H4 (cell line): ENCODE measurements at places on chromosomes 16 and 17. TPM values are rescaled to one million over a fixed set of nuclear protein-coding genes. Genes with fewer than 3 reads are reported as not detected.

OR3A3 gene
- not detected in 2 replicates for total RNA-seq

TEFM gene
- 9.1 and 19.2 TPM in 2 replicates for total RNA-seq

RNF112 gene
- total RNA-seq: 0.15 and 1.4 TPM in 2 replicates

CBX2 gene
- total RNA-seq: 24.5 and 34.2 TPM in 2 replicates

SNF8 gene
- total RNA-seq: 101 and 191 TPM in 2 replicates

VPS4A gene
- total RNA-seq: 20.9 and 23.2 TPM in 2 replicates

DNA sequence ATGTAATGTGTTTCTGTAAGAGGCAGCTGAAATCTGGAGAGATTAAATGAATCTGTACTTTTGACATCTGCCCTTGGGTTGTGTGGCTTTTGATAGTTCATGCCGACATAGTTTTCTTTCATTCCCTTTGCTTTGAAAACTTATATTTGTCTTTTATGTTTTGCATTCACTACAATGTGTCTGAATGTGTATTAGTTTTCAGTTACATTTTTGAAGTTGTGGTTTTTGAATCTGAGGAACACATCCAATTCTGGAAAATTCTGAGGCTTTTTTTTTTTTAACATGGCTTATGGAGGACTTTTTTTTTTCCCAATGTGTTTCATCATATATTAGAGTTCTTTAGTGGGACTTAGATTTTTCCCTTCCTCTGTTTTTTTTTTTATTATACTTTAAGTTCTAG, 683.7 kb upstream of the SOX9 start:
- DNase-seq: no peak

DNA sequence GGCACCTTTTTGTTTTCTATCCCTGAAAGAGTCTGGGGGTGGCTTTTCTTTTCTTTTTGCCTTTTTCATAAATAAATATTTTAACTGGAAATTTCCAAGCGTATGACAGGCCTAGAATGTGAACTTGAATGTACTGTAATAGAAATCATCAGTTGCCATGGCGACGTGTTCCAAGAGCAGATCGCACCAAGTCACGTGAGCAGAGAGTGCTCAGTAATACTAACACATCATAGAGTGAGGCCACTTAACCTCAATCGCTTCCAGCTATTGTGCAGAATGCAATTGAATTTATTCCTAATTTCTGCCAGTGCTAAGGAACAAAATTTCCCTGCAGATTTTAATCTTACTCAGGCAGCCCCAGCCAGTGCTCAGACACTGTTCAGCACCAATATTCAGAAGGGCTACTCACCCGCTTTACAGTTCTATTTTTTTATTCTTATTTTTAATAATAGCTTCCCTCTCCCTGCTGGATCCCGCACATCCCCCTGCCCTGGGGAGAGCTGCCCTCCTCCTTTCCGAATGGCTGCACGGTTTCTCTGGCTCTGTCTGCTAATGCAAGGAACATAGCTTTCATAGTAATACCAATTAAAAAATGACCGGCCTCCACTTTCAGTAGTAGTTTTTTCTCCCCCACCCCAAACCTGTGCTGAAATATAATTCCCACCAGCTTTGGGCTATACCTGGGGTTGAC, 26.2 kb upstream of the PMFBP1 start:
- DNase-seq: peak; percentile 10

DNA sequence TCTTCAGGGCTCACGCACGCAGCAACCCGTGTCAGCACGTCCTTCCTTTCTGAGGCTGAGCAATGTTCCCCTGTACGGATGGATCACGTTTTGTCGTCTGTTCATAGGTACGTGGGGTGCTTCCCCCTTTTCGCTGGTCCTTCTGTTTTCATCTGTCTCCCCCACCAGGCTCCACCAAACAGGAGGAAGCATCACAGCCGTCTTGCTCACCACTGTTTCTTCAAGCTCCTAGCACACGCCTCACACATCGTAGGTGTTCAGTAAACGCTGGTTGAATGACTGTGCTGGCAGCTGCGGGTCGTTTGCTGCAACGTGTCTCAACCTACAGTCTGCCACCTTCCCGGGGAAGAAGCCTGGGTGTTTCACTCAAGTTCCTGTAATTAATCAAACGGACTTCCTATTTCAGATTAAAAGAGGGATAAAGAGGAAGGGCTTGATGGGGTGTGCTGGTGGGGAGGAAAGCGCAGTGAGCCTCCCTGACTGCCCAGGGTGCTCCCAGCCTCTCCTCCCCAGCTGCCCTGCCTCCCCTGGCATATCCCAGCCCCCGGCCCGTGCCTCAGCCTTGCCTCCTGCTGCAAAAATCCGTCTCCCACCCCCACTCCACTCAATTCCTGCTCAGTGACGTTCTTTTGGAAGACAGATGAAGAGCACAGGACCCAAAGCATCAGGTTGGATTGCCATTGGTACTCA, 76.7 kb upstream of the DOC2B start:
- DNase-seq: no peak

DNA sequence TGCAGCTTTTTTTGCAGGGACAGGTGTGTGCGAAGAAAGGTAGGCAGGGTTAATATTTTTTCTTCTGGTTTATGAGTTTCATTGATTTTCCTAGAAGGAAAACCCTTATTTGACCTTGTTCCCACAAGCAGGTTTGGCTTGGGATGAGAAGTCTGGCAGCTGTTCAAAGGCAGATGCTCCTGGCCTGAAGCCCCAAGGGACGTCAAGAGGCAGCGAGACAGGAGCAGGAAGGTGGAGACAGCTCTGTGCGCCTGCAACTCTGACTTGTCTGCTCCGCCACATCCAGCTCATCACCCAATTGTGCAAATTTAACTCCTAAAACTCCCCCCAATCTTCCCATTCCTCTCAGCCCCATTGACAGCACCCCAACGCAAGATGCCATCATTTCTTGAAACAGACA, 136.8 kb upstream of the XYLT1 start:
- DNase-seq: no peak

- DNase-seq: peak; percentile 97
Observed at GRCh38 chr16:53090591-53091411, 36.0 kb downstream of the CHD9 start.

DNA sequence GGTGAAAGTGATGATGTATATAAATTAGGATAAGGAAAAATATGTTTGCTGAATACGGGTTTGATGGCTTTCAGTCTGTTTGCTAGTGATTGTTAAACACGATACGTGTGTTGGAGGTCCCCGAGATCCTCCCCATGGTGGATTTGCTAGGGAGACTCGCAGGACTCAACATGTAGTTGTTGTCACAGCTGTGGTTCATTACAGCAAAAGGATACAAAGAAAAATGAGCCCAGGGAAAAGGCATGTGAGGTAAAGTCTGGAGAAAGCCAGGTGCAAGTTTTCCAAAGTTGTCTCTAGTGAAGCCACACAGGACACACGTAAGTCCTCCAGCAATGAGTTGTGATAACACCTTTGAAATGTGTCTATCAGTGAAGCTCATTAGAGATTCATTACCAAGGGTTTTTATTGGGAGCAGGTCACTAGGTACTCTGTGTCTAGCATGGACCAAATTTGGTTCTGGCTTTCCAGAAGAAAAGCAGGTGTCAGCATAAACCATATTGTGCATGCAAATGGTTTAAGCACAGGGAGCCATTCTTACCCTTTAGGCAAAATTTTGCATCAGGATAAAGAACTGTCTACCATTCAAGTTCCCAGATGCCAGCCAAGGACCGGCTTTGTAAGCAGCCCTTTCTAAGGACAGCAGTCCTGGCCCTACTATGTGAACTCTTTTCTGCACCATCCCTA, 215.2 kb upstream of the WSCD1 start:
- no peak for DNase-seq

DNA sequence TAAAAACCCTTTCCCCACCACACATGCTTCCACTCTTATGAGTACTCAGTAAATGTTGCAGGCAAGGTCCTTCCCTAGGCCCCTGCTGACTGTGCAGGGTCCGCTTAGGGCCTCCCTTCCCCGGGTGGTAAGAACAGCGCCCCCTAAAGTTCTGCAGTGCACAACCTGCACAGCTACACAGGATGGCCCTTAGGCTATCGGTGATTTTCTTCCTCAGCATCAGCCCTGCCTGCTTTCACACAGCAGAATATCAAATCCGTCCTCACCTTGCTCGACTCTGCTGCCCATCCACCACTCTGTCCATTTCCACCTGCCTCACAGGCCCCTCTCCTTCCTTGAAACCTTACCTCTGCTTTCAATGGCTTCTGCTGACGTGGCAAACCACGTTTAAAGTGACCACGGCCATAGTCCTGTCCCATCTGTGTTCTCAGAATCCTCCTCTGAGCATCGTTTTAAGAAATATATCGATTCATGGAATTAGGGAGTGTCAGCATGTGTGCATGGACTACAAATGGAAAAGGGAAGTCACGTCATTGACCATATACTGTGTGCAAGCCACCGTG, 51.4 kb upstream of the TMEM132E start:
- DNase-seq: no peak

GRCh38 chr16:11245988-11246387, 10.0 kb downstream of the SOCS1 start:
- DNase-seq: no peak

DNA sequence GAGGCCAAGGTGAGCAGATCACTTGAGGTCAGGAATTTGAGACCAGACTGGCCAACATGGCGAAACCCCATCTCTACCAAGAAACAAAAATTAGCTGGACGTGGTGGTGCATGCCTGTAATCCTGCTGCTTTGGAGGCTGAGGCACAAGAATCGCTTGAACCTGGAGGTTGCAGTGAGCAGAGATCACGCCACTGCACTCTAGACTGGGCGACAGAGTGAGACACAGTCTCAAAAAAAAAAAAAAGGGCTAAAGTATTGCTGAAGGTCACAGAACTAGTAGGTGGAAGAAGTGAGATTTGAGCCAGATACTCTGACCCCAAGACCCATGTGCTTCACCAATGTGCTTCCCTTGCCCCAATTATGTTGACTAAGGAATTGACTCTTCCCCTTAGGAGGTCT, 112.0 kb downstream of the NPIPB5 start:
- DNase-seq: no peak

GRCh38 chr17:17269926-17270773, 10.9 kb downstream of the COPS3 start:
- no peak for DNase-seq

DNA sequence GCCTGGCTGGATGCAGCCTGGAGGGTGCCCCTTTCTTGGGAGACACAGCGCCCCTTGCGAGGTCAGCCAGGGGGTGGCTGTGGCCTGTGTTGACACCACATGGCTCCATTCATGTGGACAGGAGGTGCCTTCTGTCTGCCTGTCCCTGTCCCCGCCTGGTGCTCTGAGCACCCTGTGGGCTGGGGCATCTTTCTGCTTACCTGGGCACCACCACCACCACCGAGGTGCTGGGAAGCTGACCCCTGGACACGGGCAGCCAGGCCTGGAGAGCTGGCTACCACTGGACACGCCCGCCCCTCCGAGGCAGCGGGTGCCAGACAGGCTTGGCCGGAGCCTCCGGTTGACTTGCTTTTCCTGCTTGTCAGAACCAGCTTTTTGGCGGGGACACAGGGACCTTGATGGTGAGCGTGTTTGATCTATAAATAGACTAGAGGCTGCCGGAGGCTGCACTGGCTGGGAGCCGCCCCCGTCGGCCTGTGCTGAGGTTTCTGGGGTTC, 121.3 kb upstream of the GSE1 start:
- no peak for DNase-seq

DNA sequence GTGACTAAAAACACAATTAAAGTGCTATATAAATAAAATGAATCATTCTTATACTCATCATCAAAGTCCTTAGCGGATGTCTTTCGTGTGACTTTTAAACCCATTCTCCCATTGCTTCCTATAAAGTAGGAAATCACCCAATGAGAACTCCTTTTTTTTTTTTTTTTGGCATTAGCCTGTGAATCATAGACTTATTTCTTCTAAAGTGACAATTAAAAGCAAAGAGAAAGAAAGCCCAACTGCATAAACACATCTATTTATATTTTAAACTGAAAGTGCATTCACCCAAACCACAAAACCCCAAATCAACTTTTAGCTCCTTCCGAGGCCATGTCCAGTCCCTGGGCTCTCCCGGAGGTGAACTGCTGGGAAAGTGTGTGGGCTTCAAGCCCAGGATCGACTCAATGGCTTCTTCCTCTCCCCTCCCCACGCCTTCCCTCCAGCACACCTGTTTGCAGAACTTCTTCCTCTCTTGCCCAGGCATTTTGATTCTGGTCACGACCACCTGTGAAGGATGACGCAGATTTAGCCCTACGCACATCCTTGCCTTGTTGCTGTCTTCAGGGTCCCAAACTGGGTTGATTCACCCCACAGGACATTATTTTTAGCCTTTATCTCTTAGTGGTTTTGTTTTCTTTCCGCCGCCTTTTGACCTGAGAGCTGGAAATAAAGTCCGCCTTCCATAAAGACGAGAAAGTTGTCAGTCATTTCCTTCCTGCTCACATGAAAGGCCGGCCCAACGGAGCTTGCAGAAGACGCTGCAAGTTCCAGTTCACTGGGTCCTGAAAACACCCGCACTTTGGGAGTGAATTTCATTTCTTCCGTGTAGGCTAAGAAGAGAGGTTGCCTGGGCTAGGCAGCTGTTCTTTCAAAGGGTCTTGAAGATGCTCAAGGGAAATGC, 166.8 kb downstream of the MAP2K6 start:
- peak; percentile 89 for DNase-seq

DNA sequence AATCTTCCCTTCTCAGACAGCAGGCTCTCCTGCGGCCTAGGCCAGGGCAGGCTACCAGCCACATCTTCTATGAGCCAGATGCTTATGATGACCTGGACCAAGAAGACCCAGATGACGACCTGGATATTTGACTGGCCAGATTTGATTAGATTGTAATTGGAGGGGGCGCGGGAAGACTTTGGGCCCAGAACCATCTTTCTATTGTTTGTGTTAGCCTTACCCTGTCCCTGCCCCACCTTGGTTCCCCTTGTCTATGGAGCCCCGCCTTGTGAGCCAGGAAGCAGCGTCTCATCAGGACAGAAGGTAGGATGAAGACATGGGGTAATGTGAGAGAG, 2.8 kb downstream of the CLDN7 start:
- no peak for DNase-seq

DNA sequence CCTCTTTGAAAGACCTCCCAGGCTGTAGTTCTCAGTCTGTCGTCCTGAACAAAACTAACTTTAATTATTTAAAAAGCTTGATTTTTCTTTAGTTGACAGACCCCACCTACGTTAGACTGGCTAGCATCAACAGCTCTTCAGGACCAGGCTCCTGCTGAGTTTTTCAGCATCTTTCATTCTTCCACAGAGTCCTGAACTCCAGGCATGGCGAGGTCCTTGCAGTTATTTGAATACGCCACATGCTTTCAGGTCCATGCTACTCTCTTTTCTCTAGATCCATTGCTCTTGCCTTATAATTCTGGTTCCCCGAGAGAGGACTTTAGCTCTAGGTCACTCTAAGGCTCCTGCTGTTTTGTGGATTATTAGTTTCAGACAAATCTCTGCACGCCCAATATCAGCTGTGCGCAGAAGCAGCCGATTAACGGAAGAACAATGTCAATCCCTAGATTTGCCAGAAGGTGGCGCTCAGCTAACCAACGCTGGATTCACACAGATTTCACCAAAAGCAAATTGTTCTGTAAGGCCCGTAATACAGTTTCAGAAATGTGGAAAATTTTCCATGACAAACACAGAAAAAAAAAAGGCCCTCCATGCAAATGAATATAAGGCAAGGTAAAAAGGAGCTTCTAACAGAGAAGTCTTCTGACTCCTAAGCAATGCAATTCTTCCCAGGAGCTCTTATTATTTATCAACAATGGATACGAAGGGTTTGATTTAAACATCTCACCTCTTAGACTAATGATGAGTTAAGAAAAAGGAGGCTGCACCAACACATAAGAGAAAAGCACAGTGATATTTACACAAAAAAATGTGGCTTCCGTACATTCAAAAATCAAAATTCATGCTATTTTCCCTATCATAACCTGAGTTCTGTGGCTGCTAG, 33.5 kb upstream of the BCO1 start:
- DNase-seq: peak; percentile 51

- DNase-seq: no peak
Observed at GRCh38 chr16:57865746-57866528, 63.6 kb upstream of the KIFC3 start.
